ENCODE measurements at places on chromosomes 7 and 10. TPM values are rescaled to one million over a fixed set of nuclear protein-coding genes. Genes with fewer than 3 reads are reported as not detected.

The NRCAM gene
- polyA plus RNA-seq = 0.06 TPM

The CHPF2 gene
- polyA plus RNA-seq = 5.3 TPM

The DDC gene
- polyA plus RNA-seq = 0.10 TPM

The TNS3 gene
- 20.2 TPM for polyA plus RNA-seq

The PBLD gene
- 0.77 TPM for polyA plus RNA-seq

The ENO4 gene
- polyA plus RNA-seq = not detected

The CYP3A4 gene
- polyA plus RNA-seq = 0.08 TPM

The CHST3 gene
- 12.1 TPM for polyA plus RNA-seq

The TMEM229A gene
- polyA plus RNA-seq = not detected

The NXPH1 gene
- not detected for polyA plus RNA-seq

Measured in psoas muscle (tissue), 8 donors.